ENCODE measurements at places on chromosomes 16 and 17.

- no peak for DNase-seq
These were observed 8.3 kb upstream of the ZKSCAN2 start for GRCh38 chr16:25265968-25266367.

GRCh38 chr17:59863616-59864015 lies 29.1 kb downstream of the TUBD1 start:
- DNase-seq = no peak

DNA sequence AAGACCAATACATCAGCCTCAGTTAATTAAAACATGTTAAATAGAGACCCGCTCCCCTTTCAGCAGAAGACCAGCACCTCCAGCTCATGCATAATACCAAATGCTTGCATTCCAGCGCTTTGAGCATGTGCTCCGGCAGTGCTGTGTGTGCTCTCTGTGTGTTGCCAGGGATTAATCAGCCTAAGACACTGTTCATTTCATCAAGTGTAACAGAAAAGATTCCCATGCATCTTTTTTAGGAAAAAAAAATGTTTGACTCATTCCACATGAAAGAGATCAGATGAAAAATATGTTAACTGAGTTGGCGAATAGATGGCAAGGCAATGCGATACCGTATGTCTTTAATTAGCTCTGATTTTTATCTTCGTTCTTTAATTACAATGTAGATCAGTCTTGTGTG lies 187.6 kb downstream of the RPTOR start:
- peak; percentile 90 for DNase-seq

DNA sequence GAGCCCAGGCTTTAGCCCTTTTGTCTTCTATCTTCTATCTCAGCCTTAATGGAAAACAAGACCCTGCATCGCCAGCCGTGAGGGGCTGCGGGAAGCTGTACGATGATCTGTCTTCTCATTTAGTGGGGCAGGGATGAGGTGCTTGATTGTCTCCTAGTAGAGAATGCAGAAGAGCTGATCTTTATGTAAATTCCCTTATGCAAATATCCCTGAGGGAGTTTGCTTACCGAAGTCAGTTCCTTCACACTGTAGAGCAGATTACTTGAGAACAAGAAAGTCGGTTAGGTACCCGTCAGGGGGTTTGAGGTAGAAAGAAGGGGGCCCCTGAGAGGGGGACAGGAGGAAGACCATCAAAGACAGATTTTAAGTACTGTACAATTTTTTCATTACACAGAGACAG lies 66.2 kb downstream of the IRF8 start:
- DNase-seq = no peak
